GM04504 (cell line): ENCODE measurements at places on chromosomes 3 and 15.

DNA sequence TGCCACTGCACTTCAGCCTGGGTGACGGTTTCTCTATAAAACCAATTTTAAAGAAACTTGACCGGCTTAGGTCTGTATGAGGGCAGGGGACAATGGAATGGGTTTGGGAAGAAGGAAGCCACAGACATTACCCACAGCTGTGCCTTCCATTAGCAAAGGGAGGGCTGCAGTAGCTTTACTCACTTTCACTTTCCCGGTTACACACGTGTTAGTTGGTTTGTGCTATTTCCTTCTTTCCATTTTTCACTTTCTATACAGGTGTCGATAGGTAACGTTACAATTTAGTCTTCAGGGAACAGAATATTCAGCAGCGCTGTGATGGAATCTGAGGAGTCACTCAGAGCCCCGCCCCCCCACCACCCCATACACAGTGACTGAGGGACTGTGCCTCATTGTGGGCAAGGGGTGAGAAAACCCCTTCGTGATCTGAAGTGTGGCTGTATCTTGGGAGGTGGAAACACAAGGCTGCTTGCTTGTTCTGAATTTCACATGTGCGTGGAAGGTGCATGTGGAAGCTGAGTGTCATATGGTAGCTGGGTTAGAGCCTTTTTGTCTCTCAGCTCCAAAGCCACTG is 44.8 kb upstream of the RPL32 start:
- DNase-seq, result no peak

DNA sequence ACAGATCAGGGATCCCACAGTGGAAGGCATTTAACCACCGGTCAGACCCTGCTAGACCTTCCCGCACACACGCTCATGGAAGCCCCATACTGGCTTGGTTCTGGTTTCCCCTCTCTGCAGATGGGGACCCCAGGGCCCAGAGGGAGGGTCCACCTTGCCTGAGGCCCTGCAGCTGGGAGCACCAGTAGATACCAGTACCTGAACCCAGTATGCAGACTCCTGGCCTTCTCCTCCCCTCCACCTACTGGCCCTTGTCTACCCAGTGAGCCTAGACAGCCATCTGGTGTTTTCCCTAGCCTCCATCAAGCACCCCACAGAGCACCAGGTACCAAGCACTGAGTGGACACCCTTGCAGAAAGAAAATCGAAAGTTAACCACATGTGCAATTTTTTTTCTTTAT is 65.1 kb downstream of the MEGF11 start:
- DNase-seq, result no peak

DNA sequence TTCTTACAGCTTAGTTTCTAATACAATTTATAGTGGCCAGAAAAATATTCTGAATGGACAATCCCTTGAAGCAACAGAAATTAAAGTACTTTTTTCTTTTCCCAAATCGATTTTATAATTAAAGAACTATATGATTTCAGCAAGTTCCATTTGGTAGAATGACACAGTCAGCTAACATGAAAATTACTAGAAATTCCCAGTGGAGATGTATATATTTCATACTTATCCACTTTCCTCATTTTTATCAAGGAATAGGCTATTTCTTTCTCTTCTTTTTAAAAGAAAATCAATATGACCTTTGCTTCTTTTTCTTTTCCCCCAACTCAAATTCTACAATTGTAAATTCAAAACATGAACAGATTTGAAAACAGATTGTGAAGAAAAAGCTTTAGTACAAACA is 6.4 kb upstream of the CTNNB1 start:
- DNase-seq, result no peak

- no peak for DNase-seq
Observed at GRCh38 chr15:59140422-59141226, 35.7 kb downstream of the CCNB2 start.

GRCh38 chr15:70215951-70216350 is 118.2 kb upstream of the TLE3 start:
- no peak for DNase-seq

- no peak for DNase-seq
Observed at GRCh38 chr3:190597291-190597690, 83.4 kb downstream of the IL1RAP start.

DNA sequence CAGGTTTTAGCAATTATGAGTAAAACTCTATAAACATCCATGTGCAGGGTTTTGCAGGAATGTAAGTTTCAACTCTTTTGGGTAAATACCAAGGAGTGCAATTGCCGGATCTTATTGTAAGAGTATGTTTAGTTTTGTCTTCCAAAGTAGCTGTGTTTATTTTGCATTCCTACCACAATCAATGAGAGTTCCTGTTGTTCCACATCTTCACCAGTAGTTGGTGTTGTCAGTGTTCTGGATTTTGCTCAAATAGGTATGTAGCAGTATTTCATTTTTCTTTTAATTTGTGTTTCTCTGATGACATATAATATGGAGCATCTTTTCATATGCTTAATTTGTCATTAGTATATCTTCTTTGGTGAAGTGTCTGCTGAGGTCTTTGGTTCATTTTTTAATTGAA is 185.1 kb upstream of the GALNT15 start:
- DNase-seq, result no peak

GRCh38 chr3:36305929-36306520 is 74.3 kb upstream of the STAC start:
- no peak for DNase-seq

GRCh38 chr3:197881970-197882338 is 68.0 kb upstream of the RPL35A start:
- no peak for DNase-seq

DNA sequence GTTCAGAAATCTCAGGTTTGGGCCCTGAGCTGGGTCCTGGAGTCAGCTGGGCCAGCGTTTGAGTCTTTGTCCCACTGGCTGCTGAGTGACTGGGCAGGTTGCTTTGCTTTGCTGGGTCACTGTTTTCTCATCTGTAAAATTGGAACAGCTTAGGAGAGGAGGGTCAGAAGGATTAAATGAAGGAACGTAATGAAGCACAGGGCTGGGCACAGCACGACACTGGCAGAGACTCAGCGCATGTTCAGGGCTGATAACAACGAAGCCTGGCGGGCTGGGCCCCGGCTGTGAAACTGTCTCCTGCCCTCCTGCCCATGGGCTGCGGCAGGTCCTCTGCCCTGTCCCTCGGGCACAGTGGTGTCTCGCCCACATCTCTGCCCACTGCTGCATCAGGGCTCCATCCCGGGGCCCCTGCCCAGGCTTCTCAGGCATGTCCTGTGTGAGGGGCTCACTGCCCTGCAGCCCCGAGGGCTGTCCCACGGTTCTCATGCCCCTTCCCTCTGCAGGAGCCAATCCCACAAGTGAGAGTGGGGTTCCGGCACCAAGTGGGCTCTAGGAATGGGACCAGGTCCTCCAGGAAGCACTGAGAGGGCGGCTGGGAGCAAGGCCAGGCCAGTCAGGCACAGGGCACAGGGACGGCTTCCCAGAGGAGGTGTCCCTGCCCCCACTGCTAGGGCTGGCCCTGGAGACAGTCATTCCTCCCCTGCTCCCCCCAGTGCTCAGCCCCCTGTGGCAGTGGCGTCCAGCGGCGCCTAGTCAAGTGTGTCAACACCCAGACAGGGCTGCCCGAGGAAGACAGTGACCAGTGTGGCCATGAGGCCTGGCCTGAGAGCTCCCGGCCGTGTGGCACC is 88.0 kb downstream of the TBC1D2B start:
- no peak for DNase-seq

DNA sequence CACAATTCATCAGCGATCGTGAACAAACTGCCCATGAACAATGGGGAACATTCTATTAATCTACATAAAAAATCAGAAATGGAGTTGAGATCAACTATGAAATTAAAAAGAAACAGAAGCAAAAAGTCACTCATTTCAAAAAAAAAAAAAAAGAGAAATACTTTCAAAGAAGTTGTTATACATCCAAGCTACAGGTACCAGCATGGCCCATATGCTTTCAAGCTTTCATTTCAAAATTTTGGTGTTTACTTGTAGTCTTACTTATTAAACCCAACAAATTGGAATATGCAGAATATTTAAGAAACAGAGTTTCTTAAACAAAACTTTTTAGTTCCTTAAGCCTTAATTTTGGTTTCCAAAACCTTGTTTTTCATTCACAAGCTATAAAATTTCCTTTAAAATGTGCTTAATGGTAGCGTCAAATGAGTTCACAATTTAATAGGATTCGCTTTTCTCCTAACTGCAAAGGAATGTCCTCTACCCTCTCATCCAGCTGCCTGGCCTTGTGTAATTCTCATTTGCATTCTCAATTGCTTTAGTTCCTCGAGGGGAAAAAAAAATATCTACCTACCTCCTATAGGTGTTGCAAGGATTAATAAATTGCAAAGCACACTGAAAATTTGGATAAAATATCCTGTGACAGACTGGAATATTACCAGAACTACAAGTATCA is 565.2 kb downstream of the ROBO1 start:
- no peak for DNase-seq

- no peak for DNase-seq
Observed at GRCh38 chr15:77163781-77164384, 93.0 kb upstream of the TSPAN3 start.

DNA sequence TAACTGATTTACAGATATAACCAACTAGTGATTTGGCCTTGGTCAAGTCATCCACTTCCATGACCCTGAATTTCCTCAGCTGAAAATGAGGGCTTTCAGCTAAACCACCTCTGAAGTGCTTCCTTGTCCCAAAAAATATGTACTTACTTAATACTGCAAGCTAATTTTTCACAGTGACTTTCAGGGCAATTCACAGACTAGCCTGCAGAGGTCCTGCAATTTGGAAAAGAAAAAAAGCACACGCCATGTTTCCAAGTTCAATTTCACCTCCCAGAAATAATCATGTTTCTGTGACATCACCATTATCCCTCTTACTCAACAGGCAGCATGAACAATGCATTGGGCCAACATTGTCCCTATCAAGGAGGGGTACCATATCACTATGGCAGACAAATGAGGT is 218.2 kb downstream of the SHOX2 start:
- no peak for DNase-seq

DNA sequence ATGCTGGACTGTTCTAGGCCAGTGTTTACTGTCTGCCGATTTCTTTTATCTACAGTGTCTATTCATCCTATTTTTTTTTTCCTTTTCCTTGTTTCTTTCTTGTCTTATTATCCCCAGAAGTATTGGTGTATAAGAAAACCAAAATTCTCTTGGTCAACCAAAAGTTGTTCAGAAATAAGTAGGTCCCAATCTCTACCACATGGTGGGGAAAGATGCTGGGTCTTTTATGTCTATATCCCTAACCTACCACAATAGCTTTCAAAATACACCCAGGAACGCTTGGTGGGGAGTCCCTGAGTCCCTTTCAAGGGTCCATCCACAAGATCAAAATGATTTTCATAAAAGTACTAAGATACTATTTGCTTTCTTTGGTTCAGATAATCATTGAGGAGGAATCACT is 225.6 kb downstream of the CLSTN2 start:
- DNase-seq, result no peak

- DNase-seq, result no peak
Observed at GRCh38 chr3:48591886-48592518, 3.1 kb downstream of the COL7A1 start.

DNA sequence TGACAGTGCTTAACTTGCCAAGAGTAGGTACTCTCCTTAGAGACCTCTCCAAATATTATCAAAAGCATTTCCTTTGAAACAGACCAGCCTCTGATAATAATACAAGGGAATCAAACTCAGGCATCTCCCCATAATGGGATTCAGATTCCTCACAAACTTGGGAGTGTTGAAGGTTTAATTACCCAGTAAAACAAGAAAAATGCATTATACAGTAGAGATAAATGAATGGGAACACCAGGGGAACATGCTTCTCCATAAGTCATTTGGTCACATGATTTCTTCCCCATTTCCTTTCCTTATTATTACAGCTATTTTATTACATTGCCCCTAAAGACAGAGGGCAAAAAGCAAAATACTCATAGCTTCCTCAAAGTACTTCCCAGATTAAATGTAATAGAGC is 325.0 kb upstream of the CDIN1 start:
- peak; percentile 33 for DNase-seq

GRCh38 chr3:183244981-183245476 is 8.0 kb upstream of the B3GNT5 start:
- DNase-seq, result no peak

- DNase-seq, result peak; percentile 77
Observed at GRCh38 chr3:156787926-156788663, 38.1 kb upstream of the LEKR1 start.

DNA sequence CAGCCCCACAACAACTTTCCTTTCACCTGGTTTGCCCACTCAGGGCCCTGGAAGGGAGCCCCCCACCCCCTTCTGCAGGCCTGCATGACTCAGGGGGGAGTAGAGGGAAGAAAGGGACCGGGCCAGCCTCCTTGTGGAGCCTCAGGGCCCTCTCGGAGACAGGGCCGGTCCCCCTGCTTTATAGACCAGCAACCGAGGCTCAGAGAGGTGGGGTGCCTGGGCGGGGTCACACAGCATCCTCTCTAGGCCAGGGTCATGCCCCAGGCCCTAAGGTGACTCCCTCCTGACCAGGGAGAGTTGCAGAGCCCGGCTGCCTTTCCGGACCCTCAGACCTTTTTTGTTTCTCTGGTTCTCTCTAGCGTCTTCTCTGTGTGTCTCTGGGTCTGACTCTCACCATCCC is 211.3 kb downstream of the TBC1D2B start:
- no peak for DNase-seq

GRCh38 chr15:70490148-70490837 is 273.1 kb downstream of the UACA start:
- DNase-seq, result no peak

DNA sequence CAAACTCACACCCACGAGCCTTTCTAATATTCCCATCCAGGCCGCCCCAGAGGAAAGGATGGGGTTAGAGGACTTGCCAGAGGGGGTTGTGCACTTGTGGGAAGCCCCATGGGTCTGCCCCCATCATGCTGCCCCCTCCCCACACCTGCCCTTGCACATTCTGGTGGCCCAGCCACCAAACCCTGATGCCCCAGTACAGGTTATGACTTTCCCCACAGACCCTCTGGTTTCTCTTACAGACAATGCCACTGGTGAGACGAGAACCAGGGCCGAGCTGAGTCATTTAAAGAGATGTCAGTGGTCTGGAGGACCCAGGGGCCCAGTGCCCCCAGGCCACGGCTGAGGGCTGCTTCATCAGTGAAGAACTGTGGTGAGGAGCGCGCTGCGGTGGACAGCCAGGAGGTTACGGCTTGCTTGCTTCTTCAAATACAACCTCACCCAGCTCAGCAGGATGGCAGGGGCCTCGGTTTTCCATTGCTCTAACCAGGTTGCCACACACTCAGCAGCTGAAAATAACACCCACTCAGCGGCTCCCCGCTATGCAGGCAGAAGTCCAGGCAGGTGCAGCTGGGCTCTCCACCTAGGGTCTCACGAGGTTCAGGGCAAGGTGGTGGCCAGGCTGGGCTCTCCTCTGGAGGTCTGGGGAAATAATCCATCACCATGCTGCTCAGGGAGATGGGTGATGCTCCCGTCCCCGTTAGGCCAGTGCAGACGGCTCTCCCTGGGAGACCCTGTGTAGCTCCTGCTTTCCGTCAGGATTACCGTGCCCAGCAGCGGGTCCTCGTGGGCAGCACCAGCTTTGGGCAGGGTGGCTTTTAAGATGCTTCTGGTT is 13.8 kb upstream of the SNRPA1 start:
- no peak for DNase-seq
